Hematopoietic multipotent progenitor cell treated with erythropoietin and hydrocortisone succinate and interleukin-3 and kit ligand, for 6 days (in vitro differentiated cells): ENCODE measurements at places on chromosomes 5 and 9.

- DNase-seq, result no peak
Measured at GRCh38 chr9:99416007-99416406, 193.9 kb downstream of the SEC61B start.

DNA sequence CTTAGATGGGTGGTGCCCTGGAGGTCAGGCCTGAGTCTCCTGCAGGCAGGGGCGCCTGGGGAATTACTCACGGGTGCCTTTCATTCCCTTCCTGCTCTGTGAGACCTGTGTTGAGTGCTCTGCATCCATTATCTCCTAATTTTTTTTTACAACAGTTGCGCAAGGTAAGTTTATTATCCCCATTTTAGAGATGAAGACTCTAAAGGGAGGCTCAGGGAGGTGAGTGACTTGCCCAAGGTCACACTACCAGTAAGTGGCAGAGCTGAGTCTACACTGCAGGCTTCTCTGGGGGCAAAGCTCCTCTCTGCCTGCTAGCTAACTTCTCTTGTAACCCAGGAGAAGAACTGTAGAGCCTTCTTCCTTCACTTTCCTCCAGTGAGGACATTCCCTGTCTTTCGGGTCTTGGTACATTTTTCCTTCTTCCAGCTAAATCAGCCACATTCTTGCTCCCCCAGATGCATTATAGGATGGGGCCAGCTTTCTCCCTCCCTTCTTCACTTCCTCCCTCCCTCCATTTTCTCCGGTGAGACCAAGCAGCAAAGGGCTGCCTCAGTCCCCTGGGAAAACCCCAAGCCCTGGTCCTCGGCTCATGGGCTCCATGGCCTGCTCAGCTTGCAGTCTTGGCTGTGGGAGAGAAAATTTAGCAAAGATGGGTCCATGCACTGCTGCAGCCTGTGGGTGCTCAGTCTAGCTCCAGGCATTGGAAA, 1.8 kb downstream of the PRR7 start:
- DNase-seq, result no peak

GRCh38 chr9:89513837-89514236, 15.9 kb upstream of the SEMA4D start:
- no peak for DNase-seq

- DNase-seq, result no peak
Measured at GRCh38 chr5:148806520-148806931, 19.9 kb upstream of the ADRB2 start.

DNA sequence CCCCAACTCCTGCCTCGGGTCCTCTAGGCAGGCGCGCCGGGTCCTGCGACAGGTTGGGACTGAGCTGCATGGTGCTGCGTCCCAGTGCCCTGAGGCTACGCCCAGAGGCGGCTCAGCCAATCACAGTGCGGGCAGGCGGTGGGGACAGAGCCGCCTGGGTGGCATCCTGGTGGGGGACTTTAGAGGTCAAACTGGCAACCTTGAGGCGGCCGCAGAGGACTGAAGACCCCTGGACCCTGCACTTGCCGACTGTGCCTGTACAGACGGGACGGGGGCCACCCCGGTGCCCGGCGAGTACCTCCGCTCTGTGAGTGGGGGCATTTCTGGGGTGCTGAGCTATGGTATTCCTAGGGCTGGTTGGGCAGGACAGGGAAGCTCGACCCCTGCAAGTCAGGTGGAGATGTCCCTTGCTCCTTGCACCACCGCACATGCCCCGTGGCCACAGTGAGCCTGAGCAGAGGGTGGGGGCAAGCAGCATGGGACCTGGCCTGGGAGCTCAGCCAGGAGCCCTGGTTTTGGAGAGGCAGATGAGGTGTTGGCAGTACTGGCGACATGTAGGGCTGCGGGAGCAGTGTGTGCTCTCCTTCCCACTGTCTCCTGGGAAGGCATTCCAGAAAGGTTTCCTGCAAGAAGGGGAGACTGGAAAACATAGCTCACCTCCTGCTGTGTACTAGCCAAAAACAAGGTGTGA, 45.5 kb downstream of the CTSL start:
- no peak for DNase-seq
